ENCODE measurements at places on chromosomes 6 and 20.

GRCh38 chr6:53266553-53267090 lies 82.1 kb downstream of the ELOVL5 start:
- DNase-seq, result no peak

DNA sequence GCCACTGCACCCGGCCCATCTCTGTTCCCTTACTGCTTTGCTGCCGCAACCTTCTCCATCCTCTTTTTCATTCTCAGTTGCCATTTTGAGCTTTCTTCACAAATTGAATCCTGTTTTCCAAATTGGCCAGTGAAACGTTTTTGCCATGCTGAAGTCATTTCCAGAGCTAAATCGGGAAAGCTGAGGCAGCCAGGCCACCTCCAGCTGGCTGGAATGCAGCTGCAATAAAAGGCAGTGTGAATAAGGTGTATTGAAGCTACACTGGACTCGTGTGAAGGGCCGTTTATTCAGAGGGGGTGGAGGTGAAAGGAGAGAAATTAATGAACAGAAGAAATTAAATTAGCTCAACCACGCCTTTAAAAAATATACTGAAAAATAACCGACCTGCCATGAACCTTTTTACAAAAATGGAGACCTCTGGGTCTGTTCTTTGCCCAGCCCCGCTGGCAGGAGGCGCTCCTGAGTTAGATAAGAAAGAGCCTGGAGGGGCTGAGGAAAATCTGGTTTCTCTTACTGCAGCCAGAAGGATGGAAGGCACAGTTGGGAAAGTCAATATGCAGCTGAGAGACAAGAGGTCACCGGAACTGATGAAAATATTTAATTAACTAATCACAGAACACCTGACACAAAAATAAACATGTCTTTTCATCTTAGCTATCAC lies 283.9 kb downstream of the FOXC1 start:
- DNase-seq, result no peak

- DNase-seq, result no peak
Measured at GRCh38 chr6:88775866-88776571, 187.4 kb downstream of the RNGTT start.

GRCh38 chr6:77318256-77318655 lies 145.0 kb downstream of the HTR1B start:
- DNase-seq, result no peak

GRCh38 chr6:89375427-89376267 lies 23.1 kb upstream of the UBE2J1 start:
- DNase-seq, result no peak

DNA sequence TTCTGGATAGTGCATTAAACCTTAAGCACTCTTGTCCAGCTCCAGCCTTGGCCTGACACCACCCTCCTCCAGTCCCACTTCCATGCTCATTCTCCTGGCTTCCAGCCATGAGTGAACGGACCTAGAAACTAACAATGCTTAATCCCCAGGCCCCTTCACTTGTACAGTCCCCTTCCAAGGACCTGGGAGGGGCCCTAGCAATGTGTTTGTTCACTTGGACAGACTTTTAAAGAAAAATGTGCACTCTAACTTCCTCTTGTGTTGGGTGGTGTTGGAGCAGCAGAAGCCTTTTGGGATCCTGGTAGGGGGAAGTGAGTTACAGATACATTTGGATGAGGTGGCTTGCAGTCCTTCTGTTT lies 48.9 kb upstream of the CCN6 start:
- DNase-seq, result no peak
